ENCODE measurements at places on chromosomes 16 and 17. TPM values are rescaled to one million over a fixed set of nuclear protein-coding genes. Genes with fewer than 3 reads are reported as not detected.
A peak's percentile ranks its signal among the peaks of the same experiment; 100 is the strongest.

DNA sequence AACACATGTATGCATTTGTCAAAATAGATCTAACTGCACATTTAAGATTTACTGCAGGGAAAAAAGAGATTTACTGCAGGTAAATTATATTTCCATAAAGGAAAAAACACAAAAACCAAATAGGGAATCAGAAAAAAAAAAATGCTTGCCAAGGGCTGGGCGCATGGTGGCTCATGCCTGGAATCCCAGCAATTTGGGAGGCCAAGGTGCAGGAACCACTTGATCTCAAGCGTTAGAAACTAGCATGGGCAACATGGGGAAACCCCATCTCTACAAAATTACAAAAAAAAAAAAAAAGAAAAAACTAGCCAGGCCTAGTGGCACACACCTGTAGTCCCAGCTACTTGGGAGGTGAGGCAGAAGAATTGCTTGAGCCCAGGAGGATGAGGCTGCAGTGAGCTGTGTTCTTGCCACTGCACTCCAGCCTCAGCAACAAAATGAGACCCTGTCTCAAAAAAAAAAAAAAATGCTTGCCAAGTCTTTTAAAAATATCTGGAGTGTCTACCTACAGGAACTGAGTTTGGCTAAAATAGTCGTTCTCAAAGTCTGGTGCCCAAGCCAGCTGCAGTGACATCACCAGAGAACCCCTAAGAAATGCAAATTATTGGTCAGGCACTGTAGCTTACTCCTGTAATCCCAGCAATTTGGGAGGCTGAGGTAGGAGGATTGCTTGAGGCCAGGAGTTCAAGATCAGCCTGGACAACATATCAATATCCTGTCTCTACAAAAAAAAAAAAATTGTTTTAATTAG is 17.5 kb downstream of the TRIM25 start:
- H3K4me1 ChIP-seq = no peaks in the 10 kb centered on the region
- no peak for DNase-seq
- H3K36me3 ChIP-seq = peaks cover 34% of the 10 kb centered on the region
- no peaks in the 10 kb centered on the region for H3K27me3 ChIP-seq

GRCh38 chr17:42937712-42938596 is 26.3 kb downstream of the AARSD1 start:
- DNase-seq = peak; percentile 58
- H3K4me1 ChIP-seq = no peaks in the 10 kb centered on the region
- no peak overlapping the region for H3K27ac ChIP-seq
- H3K36me3 ChIP-seq = no peaks in the 10 kb centered on the region
- H3K4me3 ChIP-seq = no peak overlapping the region
- H3K27me3 ChIP-seq = no peaks in the 10 kb centered on the region

GRCh38 chr16:73186752-73187601 is 139.0 kb upstream of the ZFHX3 start:
- H3K27ac ChIP-seq = no peak overlapping the region
- H3K36me3 ChIP-seq = no peaks in the 10 kb centered on the region
- no peak overlapping the region for H3K4me3 ChIP-seq
- no peaks in the 10 kb centered on the region for H3K4me1 ChIP-seq

DNA sequence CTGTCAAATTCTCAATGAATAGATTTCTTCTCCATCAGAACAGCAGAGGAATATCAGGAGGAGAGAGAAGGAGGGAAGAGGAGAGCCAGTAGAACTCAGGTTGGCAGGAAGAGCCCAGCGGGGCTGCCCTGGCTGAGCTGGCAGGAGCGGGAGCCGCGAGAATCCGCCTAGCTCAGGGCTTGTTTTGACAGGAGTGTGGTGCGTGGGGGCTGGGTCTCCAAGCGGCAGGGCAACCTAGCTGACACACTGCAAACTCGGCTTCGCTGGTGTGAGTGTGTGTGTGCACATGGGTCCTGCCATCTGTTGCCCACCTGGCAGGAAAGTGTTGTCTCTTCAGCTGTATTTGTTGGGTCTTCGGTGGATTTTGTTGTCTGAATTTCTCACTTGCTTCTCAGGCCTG is 27.9 kb upstream of the BCAR1 start:
- DNase-seq = no peak
- H3K4me3 ChIP-seq = no peak overlapping the region
- H3K36me3 ChIP-seq = no peaks in the 10 kb centered on the region
- H3K4me1 ChIP-seq = no peaks in the 10 kb centered on the region
- H3K27me3 ChIP-seq = no peaks in the 10 kb centered on the region

DNA sequence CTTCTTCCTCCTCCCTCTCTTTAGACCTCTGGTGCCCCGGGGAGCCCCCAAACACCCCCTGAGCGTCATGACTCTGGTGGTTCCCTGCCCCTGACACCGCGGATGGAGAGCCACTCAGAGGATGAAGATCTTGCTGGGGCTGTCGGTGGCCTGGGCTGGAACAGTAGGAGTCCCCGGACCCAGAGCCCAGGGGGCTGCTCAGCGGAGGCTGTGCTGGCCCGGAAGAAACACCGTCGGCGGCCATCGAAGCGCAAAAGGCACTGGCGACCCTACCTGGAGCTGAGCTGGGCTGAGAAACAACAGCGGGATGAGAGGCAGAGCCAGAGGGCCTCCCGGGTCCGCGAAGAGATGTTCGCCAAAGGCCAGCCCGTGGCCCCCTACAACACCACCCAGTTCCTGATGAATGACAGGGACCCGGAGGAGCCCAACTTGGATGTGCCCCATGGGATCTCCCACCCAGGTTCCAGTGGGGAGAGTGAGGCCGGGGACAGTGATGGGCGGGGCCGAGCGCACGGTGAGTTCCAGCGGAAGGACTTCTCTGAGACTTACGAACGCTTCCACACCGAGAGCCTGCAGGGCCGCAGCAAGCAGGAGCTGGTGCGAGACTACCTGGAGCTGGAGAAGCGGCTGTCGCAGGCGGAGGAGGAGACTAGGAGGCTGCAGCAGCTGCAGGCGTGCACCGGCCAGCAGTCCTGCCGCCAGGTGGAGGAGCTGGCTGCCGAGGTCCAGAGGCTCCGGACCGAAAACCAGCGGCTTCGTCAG is 7.5 kb downstream of the HEXIM2 start:
- DNase-seq = no peak
- H3K4me1 ChIP-seq = peaks cover 23% of the 10 kb centered on the region
- no peaks in the 10 kb centered on the region for H3K27me3 ChIP-seq
- no peak overlapping the region for H3K4me3 ChIP-seq

GRCh38 chr16:83653785-83654184 is 154.0 kb upstream of the HSBP1 start:
- peaks cover 27% of the 10 kb centered on the region for H3K27me3 ChIP-seq
- no peak for DNase-seq
- no peak overlapping the region for H3K27ac ChIP-seq

DNA sequence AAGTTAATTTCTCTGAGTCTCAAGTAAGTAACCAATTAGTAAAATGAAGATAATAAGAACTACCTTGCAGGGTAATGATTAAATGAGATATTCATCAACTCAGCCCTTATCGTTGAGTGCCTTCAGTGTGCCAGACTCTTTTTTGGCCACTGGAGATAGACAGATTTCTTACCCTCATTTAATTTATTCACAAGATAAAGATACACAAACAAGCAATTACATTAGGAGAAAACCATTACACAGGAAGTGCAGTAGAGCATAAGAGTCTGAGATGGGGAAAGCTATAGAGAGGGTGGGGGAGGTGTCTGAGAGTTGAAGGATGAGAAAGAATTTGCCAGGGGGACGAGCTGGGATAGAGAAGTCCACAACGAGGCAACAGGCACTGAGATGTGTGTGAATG is 72.5 kb upstream of the BCAR1 start:
- H3K27me3 ChIP-seq = no peaks in the 10 kb centered on the region
- H3K4me1 ChIP-seq = peaks cover 26% of the 10 kb centered on the region
- DNase-seq = peak; percentile 56
- no peak overlapping the region for H3K27ac ChIP-seq
- H3K36me3 ChIP-seq = no peaks in the 10 kb centered on the region

- H3K4me3 ChIP-seq = no peak overlapping the region
- no peak overlapping the region for H3K27ac ChIP-seq
- H3K36me3 ChIP-seq = no peaks in the 10 kb centered on the region
- no peaks in the 10 kb centered on the region for H3K4me1 ChIP-seq
- DNase-seq = no peak
These were observed 3.8 kb downstream of the HEATR9 start for GRCh38 chr17:35864853-35865252.

- no peak for DNase-seq
- H3K4me3 ChIP-seq = no peak overlapping the region
- no peak overlapping the region for H3K27ac ChIP-seq
- no peaks in the 10 kb centered on the region for H3K36me3 ChIP-seq
- H3K4me1 ChIP-seq = no peaks in the 10 kb centered on the region
These were observed 55.0 kb upstream of the NOL11 start for GRCh38 chr17:67662712-67663111.

- H3K27ac ChIP-seq = no peak overlapping the region
- DNase-seq = no peak
- H3K27me3 ChIP-seq = no peaks in the 10 kb centered on the region
- no peak overlapping the region for H3K4me3 ChIP-seq
- no peaks in the 10 kb centered on the region for H3K36me3 ChIP-seq
- H3K4me1 ChIP-seq = no peaks in the 10 kb centered on the region
These were observed 261.7 kb downstream of the CEP112 start for GRCh38 chr17:65930140-65930730.

- peaks cover 7% of the 10 kb centered on the region for H3K4me1 ChIP-seq
- no peaks in the 10 kb centered on the region for H3K27me3 ChIP-seq
- no peak overlapping the region for H3K27ac ChIP-seq
These were observed 19.7 kb downstream of the METRNL start for GRCh38 chr17:83099086-83099555.

DNA sequence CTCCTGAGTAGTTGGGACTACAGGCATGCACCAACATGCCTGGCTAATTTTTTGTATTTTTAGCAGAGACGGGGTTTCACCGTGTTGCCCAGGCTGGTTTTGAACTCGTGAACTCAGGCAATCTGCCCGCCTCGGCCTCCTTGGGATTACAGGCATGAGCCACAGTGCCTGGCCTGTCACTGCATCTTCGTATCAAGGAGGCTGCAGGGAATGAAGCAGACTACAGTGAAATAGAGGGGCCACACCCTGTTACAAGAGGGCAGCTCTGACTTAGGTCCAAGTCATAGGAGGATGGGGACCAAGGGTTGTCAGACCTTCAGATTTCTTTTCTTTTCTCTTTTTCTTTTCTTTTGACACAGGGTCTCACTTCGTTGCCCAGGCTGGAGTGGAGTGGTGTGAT is 28.7 kb downstream of the FA2H start:
- no peak overlapping the region for H3K4me3 ChIP-seq
- no peaks in the 10 kb centered on the region for H3K36me3 ChIP-seq
- H3K27ac ChIP-seq = no peak overlapping the region
- peaks cover 5% of the 10 kb centered on the region for H3K4me1 ChIP-seq

DNA sequence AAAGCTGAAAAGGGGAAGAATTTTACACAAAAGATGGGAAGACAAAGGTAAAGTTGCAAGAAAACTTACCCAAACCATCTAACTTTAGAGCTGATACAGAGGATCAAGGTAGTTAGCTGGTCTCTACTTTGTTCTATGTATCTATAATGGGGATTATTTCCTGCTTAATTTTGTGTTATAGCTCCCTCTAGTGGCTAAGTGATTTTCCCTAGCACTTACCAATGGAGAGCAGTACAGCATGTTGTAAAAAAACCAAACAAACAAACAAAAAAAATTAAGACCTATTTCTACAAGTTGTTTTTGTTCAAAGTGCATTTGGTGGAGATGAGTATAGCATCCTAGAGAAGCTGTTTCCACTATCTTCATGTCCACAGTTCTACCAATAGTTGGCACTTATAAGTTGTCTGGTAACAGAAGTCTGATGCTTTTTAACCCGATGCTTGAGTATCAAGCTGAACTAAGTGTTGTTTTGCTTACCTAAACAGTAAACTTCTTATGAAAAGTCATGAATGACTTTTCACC is 7.5 kb downstream of the SRSF1 start:
- no peak overlapping the region for H3K4me3 ChIP-seq
- H3K36me3 ChIP-seq = peaks cover 78% of the 10 kb centered on the region
- no peaks in the 10 kb centered on the region for H3K27me3 ChIP-seq
- H3K27ac ChIP-seq = peak overlapping the region; percentile 32

GRCh38 chr17:17078832-17079231 is 36.6 kb downstream of the MPRIP start:
- no peaks in the 10 kb centered on the region for H3K27me3 ChIP-seq
- no peak overlapping the region for H3K4me3 ChIP-seq
- no peak overlapping the region for H3K27ac ChIP-seq
- no peak for DNase-seq
- peaks cover 20% of the 10 kb centered on the region for H3K36me3 ChIP-seq
- H3K4me1 ChIP-seq = no peaks in the 10 kb centered on the region

GRCh38 chr16:20880867-20881502 is 19.2 kb downstream of the DCUN1D3 start:
- no peak overlapping the region for H3K27ac ChIP-seq
- no peaks in the 10 kb centered on the region for H3K27me3 ChIP-seq
- no peaks in the 10 kb centered on the region for H3K36me3 ChIP-seq

CHTF8 gene
- 121 TPM for total RNA-seq

ZFP3 gene
- total RNA-seq = 8.9 TPM

OR4D1 gene
- total RNA-seq = not detected

SLC16A5 gene
- total RNA-seq = 0.80 TPM

SLC12A3 gene
- not detected for total RNA-seq

KRTAP3-2 gene
- total RNA-seq = not detected

FOXJ1 gene
- total RNA-seq = 0.20 TPM

PYY gene
- total RNA-seq = not detected

Measured in A673 (cell line).